ENCODE measurements at places on chromosomes 16 and 17.

DNA sequence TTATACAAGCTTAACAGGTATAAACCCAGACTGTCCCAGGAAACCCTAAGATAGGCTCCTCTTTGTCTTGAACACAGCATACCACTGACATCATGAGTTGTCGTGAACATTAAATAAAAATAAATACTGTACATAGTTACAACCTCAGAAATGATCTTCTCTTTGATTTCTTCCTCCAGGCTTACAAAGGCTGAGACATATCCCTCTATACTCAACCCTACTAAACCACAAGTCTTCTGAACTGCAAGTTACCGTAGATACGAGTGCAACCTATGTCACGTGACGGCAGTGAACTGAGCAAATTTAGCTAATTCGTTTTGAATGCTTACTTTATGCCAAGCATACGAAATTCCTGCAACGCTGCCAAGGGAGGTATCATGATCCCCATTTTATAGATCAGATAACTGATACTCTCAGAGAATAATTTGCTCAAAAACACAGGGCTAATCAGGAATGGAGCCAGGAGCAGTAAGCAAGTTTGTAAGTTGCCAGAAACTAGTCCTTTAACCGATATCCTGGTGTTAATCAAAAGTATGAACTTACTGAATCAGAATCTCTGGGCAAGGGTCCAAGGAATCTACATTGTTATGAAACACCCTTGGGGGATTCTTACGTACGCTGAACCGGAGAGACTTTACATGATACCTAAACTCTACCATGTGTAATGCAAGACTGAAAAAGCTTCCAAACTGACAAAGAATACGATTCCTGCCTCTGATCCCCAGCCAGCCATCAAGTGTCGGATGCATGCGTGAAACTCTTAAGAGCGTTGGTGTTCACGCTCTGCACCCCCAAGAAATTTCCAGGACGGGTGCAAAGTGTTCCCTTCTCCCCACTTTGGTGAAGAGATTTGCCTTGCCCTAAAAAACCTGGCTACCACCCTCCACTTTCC lies 106.2 kb downstream of the XYLT1 start:
- peak; percentile 49 for DNase-seq

GRCh38 chr17:74920642-74921025 lies 2.4 kb downstream of the USH1G start:
- DNase-seq: no peak

DNA sequence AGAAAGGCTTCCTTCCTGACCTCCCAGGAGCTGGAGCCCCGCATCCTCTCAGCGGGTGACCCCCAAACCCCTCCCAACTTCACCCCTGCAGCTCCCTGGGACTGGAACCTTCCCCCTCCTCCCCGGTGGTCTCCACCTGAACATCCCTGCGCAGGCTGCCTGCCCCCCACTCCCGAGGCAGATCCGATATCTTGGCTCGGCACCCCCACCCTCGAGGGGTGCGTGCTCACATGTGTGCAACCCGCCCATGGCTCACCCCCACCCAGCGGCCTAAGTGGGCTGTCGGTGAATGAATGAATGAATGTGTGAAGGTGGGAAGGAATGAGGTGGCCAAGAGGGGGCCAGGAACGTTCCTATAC lies 39.7 kb downstream of the SLC7A5 start:
- no peak for DNase-seq

DNA sequence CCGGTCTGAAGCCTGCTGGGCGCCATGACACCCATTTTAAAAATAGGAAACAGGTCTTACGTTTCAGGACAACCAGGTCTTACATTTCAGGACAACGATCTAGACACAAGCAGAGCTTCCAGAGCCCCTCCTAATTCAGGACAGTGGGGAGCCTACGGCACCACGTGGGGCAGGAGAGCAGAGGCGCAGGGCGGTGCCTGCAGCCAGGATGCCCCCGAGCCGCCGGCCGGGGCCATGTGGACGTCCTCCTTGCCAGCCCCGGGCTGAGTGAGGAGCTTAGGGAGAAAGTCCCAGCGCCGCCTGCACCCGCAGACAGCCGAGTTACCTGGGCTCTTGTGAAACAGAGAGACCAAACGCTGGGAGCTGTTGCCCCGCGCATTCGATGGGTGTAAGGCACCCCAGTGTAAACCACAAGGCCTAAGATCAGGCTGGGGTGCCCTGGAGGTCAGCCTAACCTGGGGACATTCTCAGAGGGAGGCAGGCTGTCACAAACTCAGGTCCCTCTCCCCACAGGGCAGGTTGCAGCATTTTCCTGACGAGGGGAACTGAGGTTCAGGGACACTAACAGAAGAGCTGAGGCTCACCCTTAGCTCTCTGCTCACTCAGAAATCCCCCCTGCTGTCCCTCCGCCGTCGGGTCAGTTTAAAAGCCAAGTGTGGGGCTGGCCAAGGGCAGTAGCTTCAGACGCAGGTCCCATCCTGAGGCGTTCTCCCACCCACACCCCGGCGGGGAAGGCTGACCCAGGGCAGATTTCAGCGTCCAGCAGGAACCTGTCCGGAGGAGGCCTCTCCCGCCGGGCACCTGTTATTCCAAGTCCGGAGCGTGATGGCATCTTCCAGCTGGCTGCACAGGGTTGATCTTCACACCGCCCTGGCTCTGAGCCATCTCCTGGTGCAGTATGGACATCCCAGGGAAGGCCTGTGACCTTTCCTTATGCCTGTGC lies 1.8 kb upstream of the NOTUM start:
- DNase-seq: no peak

DNA sequence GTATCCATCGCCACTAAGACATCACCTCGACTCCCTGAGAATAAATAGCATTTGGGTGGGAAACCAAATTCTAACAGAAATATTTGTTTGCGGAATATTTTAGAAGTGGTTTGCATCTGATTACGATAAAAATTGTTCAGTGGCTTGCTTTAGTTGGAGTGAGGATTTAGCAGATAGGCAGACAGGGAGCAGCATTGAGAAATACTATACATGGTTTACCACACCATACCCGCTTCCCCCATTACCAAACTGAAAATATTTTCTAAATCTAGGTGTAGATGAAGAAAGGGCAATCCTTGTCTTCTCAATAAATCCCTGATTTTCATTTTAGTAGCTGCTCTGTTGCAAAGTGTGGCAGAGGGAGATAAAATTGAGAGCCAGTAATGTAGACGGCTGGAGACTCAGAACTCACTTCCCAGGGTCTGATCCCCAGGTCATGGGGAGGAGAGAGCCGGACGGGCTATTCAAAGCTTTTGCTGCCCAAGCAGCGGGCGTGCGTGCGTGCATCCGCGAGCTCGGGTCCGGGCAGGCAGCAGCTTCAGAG lies 808 bp upstream of the BAHCC1 start:
- no peak for DNase-seq

DNA sequence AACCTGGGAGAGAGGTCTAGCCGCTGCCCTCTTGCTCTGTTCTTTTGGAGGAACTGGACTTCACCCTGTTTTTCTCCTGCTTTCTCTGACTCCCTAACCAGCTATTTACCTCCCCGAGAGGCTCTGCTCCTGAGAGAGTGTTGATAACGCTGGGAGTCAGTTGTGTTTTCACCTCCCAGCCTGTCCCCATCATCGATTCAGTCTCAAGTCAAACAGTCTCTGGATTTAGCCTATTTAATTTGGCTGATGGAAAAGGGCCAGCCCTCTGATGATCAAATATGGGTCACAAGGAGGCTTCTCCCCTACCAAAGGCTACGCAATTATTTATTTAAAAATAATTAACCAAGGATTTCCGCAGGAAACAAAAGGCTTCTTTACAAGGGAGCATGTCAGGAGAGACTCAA lies 31.8 kb downstream of the HNF1B start:
- no peak for DNase-seq

GRCh38 chr17:27327871-27328270 lies 34.0 kb downstream of the WSB1 start:
- DNase-seq: no peak

All from activated CD4-positive, alpha-beta T cell treated with anti-CD3 and anti-CD28 coated beads, Interleukin-2, amount 50 U/mL, for 1 hour (primary cell).